ENCODE measurements at places on chromosomes 2 and 18.
A peak's percentile ranks its signal among the peaks of the same experiment; 100 is the strongest.

GRCh38 chr2:1234731-1235308, 178.4 kb upstream of the TPO start:
- DNase-seq = no peak

GRCh38 chr2:37875403-37875906, 49.6 kb upstream of the RMDN2 start:
- DNase-seq = no peak

GRCh38 chr2:225740086-225740485, 340.6 kb downstream of the NYAP2 start:
- DNase-seq = no peak

GRCh38 chr2:10331027-10331701, 28.5 kb downstream of the HPCAL1 start:
- peak; percentile 63 for DNase-seq

GRCh38 chr2:26086779-26087178, 52.9 kb downstream of the RAB10 start:
- DNase-seq = no peak

DNA sequence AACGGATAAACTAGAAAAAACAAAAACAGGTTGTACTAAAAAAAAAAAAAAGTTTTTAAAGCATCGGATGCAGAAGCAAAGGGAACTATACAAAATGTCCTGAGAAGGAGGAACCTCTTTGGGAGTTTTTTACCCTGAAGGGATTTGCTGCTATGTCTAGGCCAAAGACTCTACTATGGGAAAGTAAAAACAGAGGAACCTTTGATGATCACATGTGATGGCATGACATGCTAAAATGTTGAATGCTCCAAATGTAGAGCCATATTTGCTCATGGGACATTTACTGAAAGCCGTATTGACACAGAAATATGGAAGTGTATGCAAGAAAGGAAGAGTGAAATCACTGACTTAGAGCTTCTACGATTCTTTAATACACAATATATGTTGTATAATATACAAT, 992.0 kb upstream of the ZEB2 start:
- DNase-seq = no peak

DNA sequence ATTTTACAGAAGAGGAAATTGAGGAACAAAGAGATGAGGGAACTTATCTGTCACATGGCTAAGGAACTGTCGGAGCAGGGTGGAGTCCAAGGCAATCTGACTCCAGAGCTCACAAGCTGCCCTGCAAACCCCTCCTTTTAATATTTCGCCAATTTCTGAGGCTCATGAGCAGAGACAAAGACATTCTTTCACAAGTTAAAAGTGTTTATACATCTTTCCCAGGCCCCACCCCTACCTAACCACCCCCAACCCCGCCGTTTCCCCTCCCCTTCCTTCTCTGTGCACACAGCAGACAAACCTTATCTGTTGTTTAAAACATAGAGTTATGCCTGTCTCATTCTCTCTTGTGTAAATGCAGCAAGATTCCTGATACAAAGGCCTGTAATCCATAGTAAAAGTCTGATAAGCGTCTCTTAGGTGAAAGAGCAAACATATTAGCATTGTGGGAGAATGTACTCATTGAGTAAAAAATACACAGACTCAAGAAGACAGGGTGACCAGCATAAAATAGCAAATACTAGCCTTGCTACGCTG, 44.3 kb downstream of the EPHA4 start:
- DNase-seq = peak; percentile 55

DNA sequence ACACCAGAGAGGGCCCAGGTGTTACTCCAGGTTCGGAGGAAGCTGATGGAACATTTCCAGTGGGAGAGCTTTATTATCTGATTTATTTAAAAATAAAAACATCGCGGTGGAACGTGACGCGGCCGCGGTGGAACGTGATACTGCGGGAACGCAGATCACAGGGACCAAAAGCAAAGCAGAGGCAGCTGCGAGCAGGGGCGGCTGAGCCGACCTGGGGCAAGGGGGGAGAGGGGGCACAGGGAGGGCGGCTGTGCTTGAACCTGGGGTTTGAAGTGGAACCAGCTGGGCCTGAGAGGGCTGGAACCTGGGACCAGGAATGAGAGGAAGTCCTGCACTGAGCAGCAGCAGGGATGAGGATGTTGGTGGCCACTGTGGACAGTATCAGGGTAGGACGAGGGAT, 583.5 kb upstream of the SALL3 start:
- DNase-seq = no peak

DNA sequence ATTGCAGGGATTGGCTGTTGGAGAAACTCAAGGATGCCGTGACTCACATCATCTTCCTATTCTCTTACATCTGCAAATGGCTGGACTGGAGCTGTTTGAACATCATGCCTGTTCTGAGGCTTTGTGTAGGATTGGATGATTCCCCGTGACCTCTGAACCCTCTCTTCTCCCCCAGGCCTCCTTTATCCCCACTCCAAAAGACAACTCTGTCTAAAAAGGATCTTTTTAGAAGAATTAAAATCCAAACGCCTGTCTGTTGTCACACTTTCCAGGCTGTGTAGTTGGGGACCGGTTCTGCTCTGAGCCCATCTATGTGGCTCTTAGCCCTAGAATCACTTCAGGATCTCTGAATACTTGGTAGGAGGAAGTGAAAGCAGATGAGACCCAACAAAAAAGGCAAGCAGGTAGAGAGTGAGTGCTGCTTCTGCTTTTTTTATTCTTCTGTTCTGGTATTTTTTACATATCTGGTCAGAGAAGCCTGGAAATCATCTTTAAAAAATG, 565 bp downstream of the SP140 start:
- DNase-seq = peak; percentile 40
